ENCODE measurements at places on chromosomes 13 and 19.

GRCh38 chr13:100341327-100341726, 247.3 kb downstream of the GGACT start:
- no peak for DNase-seq

GRCh38 chr13:33179463-33179862, 106.1 kb downstream of the STARD13 start:
- no peak for DNase-seq

DNA sequence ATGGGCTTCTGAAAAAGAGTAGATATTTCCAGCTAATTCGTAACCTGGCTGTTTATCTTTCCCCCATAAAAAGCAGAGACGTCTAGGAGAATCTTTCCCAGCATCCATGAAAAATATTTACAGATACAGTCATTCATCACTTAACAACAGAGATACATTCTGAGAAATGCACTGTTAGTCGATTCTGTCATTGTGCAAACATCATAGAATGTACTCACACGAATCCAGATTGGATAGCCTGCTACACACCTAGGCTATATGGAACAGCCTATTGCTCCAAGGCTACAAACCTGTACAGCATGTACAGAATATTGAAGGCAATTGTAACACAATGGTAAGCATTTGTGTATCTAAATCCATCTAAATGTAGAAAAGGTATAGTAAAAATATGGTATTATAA, 530.2 kb upstream of the NBEA start:
- DNase-seq: no peak

DNA sequence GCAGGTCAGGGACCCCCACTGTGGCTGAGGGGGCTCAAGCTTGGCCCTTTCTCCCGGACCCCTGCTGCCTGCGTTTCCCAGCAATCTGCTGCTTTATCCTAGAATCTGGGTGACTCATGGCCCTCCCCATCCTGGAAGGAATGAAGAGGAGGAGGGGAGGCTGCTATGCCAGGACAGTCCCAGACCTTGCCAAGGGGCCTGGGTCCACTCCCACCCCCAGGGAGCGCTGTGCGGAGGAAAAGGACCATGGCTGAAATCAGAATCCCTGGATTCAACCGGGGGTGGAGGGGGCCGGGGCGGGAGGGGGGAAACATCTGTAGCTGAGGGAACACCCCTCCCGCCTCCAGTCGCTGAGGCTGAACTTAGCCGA, 20.5 kb downstream of the ZNF114 start:
- no peak for DNase-seq

DNA sequence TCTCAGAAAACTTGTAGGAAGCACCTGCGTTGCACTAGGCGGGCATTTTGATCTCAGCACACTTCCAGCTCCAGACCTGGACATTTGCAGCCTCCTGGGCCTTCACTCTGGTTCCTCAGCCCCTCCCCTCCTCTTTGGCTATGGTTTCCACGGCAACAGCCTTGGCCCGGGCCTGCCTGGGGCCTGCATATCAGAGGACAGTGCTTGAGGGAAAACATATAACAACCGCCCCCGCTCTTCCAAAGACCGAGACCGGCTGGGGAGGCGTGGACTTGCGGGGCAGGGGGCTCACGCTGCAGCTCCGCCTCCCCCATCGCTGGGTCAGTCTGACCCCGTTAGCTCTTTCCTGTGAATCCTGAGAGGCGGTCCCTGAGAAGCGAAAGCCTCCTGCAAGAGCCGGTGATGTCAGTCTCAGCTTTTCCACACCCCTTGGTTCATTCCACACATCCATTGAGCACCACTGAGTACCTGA, 125.7 kb upstream of the PEG3 start:
- DNase-seq: no peak

DNA sequence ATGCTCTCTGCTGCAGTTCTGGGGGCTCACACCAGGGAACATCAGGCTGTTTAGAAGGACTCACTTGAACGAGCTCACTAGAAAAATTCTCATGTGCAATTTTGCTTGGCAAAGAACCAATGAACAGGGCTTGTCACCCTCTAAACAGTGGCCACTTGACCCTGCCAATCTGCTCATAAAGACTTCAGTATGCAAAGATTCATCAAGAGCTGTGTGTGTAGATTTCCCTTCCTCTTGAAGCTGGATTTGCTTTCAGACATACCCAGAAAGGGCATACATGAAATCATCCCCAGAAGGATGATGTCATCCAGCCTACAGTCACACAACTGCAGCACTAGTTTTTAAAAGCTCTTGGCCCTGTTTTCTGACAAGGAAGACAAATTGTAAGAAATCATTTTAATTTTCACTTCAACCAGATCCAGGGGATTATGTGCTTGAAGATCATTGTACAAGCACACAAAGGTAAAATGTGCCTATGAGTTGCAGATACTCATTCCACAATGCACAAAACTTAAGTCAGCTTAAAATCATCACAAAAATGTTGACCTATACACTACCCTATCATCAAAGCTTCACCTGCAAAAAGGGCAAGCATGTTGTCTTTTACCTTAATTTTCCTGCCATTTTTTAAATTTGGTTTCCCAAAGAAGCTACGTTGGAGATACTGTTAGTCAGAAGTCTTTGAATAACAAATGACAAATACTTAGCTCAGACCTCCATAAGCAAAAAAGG, 5.2 kb upstream of the STK24 start:
- no peak for DNase-seq

DNA sequence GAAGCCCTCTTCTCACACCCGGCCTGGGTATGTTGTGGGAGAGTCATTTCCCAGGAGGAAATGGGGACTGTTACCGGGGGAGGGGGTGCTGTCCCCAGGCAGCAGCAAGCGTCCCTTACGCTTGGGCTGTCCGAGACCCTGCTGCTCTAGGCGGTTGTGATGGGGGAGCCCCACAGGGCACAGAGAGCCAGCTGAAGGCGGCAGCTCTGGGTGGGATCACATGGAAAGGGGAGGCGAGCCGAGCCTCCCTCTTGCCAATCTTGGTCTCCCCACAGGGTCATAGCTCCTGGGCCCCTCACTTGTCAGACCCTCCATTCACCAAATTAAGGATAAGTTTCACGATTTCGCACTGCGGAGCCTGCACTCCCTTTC, 22.0 kb downstream of the EPN1 start:
- DNase-seq: no peak

DNA sequence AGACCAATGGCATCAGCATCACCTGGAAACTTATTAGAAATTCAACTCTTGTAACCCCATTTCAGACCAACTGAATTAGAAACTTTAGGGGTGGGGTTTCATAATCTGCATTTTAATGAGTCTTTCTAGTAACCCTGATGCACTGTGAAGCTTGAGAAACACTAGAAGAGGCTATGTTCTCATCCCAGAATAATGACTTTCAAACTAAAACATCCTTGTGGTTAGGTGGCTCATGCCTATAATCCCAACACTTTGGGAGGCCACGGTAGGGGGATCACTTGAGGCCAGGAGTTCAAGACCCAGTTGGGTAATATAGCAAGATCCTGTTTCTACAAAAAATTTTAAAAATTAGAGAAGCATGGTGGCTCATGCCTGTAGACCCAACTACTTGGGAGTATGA, 402.4 kb downstream of the DLEU7 start:
- DNase-seq: no peak

GRCh38 chr19:2221250-2221831, 14.8 kb downstream of the PLEKHJ1 start:
- DNase-seq: no peak

- no peak for DNase-seq
Observed at GRCh38 chr19:10555610-10555973, 10.2 kb downstream of the KRI1 start.

GRCh38 chr19:33941133-33941532, 144.5 kb downstream of the KCTD15 start:
- no peak for DNase-seq

DNA sequence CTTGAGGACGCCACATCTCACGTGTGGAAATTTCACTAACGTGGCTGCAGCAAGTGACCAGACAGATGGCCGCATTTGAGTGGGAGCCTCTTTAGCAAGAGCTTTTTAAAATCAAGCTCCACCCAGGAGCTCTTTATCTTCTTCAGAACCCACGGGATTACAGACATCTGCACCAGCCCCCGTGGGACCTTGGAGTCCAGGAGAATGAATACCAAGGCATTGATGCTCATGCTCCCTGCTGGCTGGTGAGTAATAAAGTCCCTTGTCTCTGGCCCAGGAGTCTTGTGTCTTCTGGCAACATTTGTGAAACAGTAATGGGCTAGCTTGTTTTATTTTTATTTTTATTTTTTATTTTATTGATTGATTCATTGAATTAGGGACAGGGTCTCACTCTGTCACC, 64.4 kb downstream of the TRPM4 start:
- DNase-seq: no peak

- no peak for DNase-seq
Observed at GRCh38 chr19:14089662-14090508, 666 bp downstream of the SAMD1 start.

DNA sequence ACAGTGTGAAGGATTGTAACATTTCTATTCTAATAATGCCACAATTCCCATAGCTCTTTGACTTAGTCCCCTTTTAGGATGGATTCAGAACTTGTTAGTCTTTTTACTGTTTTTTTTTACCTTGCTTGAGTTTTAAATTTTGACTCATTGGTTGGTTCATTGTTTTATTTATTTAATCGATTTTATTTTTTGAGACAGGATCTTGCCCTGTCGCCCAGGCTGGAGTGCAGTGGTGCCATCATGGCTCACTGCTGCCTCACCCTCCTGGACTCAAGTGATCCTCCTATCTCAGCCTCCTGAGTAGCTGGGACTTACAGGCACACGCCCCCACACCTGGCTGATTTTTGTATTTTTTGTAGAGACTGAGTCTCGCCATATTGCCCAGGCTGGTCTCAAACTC, 5.1 kb upstream of the RNF113B start:
- no peak for DNase-seq

GRCh38 chr19:27909185-27909840, 1303.6 kb downstream of the UQCRFS1 start:
- no peak for DNase-seq

DNA sequence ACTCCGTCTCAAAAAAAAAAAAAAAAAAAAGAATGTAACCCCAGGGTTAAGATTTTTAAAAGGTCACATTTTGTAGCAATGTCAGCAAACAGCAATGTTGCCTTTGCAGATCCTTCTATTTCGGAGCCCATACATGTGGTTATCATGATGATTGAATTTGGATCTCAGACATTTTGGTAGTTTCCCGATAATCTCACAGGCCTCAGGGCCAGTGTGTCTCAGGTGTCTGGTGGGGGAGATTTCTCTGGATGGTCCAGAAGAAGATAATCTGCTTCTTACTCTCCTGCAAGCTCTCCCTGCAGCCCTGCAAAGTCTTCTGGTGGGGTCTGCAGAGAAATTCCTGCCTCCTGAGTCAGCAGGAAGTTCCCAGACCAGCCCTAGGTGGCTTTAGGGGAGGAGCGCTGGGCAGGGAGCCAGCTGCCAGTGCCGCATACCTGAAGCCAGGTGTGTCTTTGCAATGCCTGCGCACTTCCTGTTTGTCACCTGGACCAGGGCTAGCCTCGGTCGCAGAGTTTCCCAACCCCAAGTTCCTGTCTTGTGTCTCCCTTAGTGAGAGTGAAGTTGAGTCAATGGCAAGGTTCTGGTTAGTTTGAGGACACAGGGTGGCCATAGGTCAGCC, 1.4 kb downstream of the SH2D3A start:
- DNase-seq: no peak

DNA sequence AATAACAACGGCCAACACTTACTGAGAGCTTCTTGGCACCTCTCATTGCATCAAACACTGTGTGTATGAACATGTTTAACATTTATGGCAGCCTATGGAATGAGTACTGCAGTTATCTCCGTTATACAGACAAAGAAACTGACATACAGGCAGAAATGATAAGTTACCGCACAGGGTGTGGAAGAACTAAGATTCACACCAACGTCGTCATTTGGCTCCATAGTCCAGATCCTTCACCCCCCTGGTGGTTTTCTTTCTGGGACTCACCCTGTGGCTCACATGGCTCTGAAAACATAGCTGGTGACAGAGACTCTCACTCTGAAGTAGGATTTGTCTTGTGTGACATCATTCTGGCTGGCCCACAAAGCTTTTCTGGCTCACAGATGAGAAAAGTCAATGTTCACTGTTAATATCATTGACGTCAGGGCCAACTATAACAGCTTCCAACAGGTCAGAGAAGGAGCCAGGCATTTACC, 230.1 kb downstream of the DLEU7 start:
- no peak for DNase-seq

GRCh38 chr13:53341144-53341510, 312.5 kb downstream of the OLFM4 start:
- no peak for DNase-seq

DNA sequence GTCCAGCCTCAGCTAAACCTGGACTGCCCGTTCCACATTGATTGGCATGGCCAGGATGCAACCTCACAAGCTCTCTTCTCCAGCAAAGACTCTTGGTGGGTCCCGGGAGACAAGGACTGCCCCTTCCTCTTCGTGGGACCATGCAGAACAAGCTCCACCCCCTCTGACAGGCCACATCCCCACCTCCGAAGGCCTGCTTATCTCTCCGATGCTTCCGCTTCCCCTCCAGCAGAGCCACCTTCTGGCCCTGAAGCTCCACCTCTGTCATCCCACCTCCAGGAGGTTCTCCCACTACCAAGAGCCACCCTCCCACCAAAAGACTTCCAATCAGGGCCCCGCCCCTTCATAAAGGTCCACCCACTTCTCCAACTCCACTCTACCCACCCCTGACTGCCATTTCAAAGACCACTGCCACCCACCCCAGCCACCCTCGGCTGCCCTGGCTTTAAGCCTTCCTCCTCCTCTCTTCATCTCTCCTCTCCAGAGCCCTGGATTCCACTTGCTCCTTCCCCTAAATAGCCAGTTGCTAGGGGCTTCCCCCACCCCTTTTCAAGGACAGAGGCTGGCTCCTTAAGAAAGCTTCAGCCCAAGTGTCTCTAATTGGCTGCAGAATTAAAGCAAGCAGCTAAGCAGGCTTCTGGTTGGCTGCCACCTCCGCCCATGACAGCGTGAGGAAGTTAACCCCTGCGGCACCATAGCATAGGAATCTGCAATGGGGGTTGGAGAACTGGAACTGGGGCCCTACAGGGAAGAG, 9.9 kb downstream of the LRFN1 start:
- DNase-seq: no peak

- no peak for DNase-seq
Observed at GRCh38 chr13:112069845-112070251, 2.9 kb downstream of the SOX1 start.

- no peak for DNase-seq
Observed at GRCh38 chr13:84366506-84366905, 484.2 kb upstream of the SLITRK1 start.

DNA sequence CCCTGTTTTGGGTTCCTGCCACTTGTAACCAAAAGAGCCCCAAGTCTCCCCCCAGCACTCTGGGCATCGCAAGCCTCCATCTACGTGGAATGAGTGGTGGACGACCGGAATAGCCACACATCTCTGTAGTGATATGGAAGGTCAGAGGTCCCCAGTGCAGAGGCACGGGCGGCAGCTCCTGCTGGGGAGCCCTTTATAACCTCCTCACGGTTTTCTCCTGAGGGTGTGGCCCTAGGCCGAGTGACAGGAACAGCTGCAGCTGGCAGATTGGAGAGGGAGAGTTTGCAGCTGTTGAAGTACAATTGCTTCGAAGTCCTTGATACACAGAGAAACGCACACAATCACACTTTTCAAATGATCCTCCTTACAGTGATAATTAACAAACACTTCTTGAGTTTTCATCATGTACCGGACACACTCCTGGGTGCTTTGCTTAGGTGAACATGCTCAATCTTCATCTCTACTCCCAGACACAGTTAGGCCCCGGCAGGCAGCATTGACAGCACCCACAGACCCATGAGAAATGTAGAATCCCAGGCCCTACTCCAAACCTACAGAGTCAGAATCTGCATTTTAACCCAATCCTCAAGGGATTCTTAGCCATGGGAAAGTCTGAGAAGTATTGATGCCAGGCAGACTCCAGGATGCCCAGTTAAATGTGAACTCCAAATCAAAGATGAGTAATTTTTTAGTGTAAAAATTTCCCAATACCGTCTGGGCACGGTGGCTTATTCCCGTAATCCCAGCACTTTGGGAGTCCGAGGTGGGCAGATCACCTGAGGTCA, 4.9 kb upstream of the ZNF787 start:
- no peak for DNase-seq

Data from cortex of kidney (tissue), 1 donor.